ENCODE measurements at places on chromosomes 6 and 20. TPM values are rescaled to one million over a fixed set of nuclear protein-coding genes. Genes with fewer than 3 reads are reported as not detected.

DNA sequence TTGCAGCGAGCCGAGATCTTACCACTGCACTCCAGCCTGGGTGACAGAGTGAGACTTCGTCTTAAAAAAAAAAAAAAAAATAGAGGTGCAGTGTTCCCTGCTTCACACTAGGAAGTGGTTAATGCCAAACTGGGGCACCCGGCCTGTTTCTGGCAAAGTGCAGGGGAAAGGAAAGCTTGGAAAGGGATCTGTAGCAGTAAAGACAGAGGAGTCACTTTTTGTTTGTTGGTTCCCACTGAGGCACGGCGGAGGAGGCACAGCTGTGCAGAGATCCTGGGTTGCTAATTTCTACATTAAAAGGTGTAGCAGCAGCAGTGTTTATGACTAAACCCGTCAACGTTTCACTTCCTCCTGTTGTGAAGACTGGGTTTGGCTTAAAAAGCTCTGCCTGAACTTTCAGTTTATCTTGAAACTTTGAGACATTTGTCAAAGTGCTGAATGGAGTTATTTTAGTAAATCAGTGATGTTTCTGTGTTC is 125.6 kb downstream of the CARMIL1 start:
- H3K27me3 ChIP-seq = no peaks in the 10 kb centered on the region
- no peak for DNase-seq

GRCh38 chr6:38215225-38215624 is 395.7 kb downstream of the ZFAND3 start:
- no peak overlapping the region for H3K4me3 ChIP-seq
- no peak for DNase-seq
- H3K27me3 ChIP-seq = no peaks in the 10 kb centered on the region
- no peak overlapping the region for H3K27ac ChIP-seq
- no peaks in the 10 kb centered on the region for H3K36me3 ChIP-seq

DNA sequence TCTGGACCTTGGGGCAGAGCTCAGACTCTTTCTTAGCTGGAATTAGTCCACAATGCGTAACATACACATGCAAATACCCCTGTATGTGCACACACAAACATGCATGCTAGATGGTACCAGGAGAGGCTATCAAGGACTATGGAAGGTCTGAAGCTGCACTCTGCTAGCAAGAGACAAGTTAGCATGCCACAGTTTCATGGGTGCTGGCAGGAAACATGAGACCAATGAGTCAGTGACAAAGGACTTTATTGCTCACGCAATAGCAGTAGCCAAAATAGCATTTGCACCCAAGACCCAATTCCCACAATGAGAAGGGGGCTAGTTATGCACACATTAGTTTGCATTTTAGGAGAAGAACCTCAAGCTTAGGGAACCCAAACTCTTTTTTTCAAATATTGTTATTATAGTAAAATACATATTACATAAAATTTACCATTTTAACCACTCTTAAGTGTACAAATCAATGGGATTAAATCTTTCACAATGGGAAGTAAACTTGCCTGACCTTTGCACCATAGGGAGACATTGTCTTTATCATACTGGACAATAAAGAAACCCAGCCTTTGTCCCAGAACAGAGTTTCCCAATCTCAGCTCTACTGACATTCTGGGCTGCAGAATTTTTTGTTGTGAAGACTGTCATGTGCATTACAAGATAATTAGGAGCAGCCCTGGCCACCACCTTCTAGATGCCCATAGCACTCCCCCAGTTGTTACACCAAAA is 69.1 kb downstream of the NRSN1 start:
- H3K4me3 ChIP-seq = no peak overlapping the region
- H3K27me3 ChIP-seq = no peaks in the 10 kb centered on the region
- DNase-seq = no peak
- no peak overlapping the region for H3K27ac ChIP-seq
- H3K36me3 ChIP-seq = no peaks in the 10 kb centered on the region

DNA sequence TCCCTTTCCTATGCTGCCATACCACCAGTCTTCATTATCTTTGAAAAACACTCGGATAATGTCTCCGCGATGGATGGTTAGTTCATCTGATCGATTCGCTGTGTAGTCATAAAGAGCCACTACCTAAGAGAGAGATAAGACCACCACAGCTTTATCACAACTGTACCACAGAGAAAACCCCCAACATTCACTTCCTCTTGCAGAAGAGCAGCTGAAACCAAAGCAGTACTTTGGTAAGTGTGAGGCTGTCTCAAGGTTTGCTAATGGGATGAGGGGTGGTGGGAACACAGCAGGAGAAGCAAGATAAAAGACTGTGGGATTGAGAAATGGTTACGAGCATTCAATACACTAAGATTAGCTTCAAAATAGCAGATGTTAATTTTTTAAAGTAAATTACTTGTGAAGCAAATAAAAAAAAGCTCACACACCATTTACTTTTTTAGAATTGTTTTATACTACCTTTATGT is 142.1 kb downstream of the MYB start:
- H3K4me3 ChIP-seq = no peak overlapping the region
- H3K4me1 ChIP-seq = no peaks in the 10 kb centered on the region

DNA sequence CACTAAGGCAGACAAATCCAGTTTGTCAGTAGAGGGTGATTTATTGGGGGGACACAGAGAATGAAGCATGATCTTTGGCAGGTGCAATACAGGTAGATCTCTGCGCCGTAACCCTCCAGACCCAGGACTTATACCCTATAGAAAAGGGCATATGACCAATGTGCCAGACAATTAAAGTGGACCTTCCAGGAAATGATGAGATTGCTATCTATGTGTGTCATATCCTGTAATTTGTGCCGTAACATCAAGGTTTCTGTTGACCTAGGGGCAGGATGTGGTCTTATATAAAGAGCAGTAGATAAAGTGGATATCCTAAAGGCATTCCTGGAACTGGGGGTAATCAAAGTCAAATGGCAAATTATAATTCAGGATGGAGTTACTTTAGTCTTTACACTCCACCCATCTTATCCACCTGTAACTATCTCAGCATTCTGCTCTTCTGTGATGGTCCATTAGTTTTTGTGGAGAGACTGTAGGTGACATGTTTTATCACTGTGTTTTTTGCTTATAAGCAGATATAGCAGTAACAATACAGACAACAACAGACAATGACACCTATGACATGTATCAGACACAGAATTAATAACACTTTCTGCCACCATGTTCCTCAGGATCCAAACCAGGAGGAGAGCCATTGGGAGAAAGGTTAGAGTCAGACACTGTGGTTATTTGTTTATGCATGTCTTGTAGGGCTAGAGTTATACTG is 43.1 kb upstream of the ZNF337 start:
- H3K4me1 ChIP-seq = peaks cover 11% of the 10 kb centered on the region
- no peak overlapping the region for H3K27ac ChIP-seq
- no peak overlapping the region for H3K4me3 ChIP-seq
- no peak for DNase-seq

DNA sequence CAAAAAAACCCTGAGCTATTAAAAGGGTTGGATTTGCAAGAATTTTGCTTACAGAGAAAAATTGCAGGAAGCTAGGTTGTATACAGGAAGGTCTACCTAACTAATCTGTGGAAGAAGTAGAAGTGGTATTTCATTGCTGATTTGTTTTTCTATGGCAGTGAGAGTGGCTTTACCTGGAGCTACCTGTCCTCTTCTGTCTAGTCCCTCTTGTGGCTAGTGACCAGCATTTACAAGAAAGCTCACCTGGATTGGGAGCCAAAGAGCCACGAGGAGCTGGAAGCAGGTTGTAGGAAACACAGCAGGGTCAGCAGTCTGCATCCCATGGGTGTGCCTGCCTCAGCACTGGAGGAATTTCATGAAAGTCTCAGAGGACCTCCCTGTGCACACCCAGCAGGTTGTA is 120.3 kb upstream of the RALGAPA2 start:
- DNase-seq = no peak
- peaks cover 47% of the 10 kb centered on the region for H3K27me3 ChIP-seq
- no peak overlapping the region for H3K27ac ChIP-seq
- H3K4me1 ChIP-seq = no peaks in the 10 kb centered on the region
- H3K36me3 ChIP-seq = no peaks in the 10 kb centered on the region

- no peaks in the 10 kb centered on the region for H3K36me3 ChIP-seq
- H3K27ac ChIP-seq = no peak overlapping the region
- no peak for DNase-seq
- peaks cover 62% of the 10 kb centered on the region for H3K27me3 ChIP-seq
- no peak overlapping the region for H3K4me3 ChIP-seq
Measured at GRCh38 chr20:53284256-53284655, 309.4 kb downstream of the ZNF217 start.

- H3K27me3 ChIP-seq = no peaks in the 10 kb centered on the region
- no peaks in the 10 kb centered on the region for H3K36me3 ChIP-seq
- peak overlapping the region; percentile 95 for H3K27ac ChIP-seq
- H3K4me1 ChIP-seq = peaks cover 46% of the 10 kb centered on the region
- DNase-seq = no peak
- H3K4me3 ChIP-seq = no peak overlapping the region
Measured at GRCh38 chr6:11412616-11413015, 124.9 kb upstream of the TMEM170B start.

DNA sequence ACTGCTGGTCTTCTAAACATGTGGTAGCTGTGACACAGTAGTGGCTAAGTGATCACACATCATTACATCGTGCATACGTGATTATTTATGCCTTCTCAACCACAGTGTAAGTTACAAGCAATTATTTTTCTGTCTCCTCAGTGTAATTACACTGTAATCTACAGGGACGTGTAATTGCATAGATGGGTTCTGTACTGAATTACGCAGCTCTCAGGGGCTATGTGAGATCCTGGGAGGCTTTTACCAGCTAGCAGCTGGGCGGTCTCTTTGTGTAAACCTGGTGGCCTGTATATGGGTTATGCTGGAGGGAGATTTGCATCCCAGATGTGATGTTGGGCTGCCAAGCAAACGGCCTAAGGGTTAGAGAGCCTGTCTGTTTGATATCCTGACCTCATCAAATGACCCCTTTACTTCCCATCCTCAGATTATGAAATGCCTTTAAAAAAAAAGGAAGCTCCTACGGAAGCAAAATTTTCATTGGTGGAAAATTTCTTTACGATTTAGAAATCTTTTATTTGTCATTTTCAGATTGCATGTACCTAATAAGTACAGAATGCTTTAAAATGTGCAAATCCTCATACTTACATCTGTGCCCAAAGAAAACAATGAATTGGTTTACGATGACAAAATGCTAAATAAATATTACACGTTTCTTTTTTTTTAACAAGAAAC is 402.8 kb upstream of the JAG1 start:
- H3K4me3 ChIP-seq = no peak overlapping the region
- no peaks in the 10 kb centered on the region for H3K4me1 ChIP-seq
- no peak for DNase-seq
- H3K36me3 ChIP-seq = no peaks in the 10 kb centered on the region
- H3K27me3 ChIP-seq = no peaks in the 10 kb centered on the region
- H3K27ac ChIP-seq = no peak overlapping the region

DNA sequence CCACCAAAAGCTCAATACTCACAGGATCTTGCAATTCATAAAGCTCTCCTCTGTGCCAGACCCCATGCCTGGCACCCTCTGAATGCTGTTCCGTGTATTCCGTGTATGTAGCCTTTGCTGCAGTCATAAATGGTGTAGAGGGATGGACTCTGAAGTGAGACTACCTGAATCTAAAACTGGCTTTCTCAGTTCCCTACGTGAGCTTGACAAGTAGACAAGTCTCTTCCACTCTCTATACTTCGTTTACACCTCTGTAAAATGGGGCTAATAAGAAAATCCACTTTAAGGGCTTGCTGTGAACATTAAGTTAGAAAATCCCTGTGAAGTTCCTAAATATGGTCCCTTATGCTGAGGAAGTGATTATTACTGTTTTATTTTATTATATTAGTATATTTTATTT is 31.5 kb downstream of the PPP1R16B start:
- peaks cover 15% of the 10 kb centered on the region for H3K27me3 ChIP-seq
- no peak for DNase-seq
- no peak overlapping the region for H3K4me3 ChIP-seq
- no peaks in the 10 kb centered on the region for H3K36me3 ChIP-seq

DNA sequence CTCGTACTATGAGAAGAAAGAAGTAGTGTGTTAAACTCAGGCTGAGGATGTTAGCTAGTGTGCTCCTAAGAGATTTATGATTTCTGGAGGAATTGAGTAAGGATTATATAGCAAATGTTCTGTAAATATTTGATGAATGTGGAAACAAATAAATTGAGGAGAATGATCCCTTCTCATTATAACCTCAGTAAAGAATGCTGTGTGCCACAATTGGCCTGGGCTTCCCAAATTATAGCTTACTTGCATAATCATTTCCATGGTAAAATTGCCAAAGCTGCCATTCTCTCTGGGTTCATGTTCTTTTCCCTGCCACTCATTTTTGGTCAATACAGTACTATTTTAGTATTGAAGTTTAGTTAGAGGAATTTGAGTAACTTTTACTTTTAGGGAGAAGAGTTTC is 128.5 kb downstream of the FLRT3 start:
- H3K27me3 ChIP-seq = no peaks in the 10 kb centered on the region
- no peaks in the 10 kb centered on the region for H3K4me1 ChIP-seq
- no peaks in the 10 kb centered on the region for H3K36me3 ChIP-seq
- no peak overlapping the region for H3K4me3 ChIP-seq
- DNase-seq = no peak

DNA sequence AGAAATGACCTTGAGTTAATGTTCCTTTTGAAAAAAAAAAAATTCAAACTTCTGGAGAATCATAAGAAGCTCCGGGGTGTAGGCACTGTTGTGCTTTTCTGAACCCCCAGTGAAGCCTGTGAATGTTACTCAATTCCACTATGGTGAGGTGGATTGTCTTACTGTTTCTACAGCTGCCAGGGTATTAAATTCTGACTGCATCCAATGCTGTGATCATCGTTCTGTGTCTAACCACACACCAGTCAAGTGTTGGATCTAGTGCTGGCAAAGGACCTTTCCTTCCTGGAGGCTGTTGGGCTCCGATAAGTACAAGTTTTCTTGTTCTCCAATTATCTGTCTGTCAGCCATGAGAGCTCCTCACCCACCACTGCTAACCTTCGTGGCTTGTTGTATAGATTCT is 162.0 kb upstream of the EPHA7 start:
- no peak overlapping the region for H3K27ac ChIP-seq
- no peaks in the 10 kb centered on the region for H3K4me1 ChIP-seq
- H3K27me3 ChIP-seq = no peaks in the 10 kb centered on the region
- no peaks in the 10 kb centered on the region for H3K36me3 ChIP-seq
- no peak overlapping the region for H3K4me3 ChIP-seq

DNA sequence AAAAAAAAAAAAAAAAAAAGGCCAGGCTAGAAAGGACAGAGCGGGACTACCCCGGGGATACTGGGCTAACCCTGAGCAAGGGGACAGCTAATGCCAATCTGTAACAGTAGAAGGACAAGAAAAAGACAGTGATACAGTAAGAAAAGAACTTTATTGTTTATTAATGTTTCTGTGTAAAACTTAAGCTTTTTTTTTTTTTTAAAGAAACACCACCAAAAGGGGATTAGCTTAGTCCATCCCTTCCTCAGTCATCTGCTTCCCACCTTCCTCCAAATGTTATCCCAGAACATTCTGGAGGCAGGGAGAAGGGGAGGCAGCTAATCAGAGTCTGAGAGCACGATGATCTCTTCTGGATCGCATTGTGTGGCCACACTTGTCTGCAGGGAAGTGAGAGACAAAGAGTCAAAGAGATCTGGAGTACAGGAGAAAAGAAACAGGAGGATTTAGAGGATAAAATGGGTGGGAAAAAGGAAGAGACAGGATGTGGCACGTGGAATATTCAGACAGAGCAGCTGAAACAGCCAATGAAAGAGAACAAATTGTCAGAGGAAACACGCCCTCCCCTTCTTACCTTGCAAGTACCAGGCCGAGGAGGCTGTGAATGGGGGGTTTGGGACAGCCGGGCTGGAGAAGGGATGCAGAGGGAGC is 1.0 kb upstream of the ZBTB22 start:
- peak overlapping the region; percentile 66 for H3K27ac ChIP-seq
- no peak for DNase-seq
- peak overlapping the region; percentile 49 for H3K4me3 ChIP-seq
- peaks cover 51% of the 10 kb centered on the region for H3K4me1 ChIP-seq
- H3K36me3 ChIP-seq = peaks cover 20% of the 10 kb centered on the region

The DEFB132 gene
- not detected for total RNA-seq

The OR2J3 gene
- not detected for total RNA-seq

The PROKR2 gene
- total RNA-seq = not detected

The SYS1 gene
- total RNA-seq = 35.1 TPM

The RNF182 gene
- total RNA-seq = 0.13 TPM
